ENCODE measurements at places on chromosomes 1 and 21.

GRCh38 chr1:47759936-47760629 is 237.1 kb downstream of the TRABD2B start:
- no peak for DNase-seq

DNA sequence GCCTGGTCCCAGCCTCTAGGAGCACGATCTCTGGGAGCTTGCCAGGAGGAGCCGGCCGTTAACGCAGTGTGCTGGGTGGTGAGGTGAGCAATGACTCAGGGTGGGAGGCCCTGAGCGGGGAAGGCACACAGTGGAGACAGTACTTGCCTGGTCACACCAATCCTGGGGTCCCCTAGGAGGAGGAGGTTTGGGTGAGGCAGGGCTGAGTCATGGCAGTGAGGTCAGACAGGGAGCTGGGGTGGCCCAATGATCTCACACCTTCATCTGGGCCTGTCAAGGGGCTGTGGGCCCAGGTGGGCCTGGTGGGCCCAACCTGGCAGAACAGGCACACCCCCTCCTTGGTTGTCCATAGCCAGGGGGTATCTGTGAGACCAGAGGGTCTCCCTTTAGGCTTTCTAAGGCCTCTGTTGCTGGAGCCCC is 8.6 kb upstream of the EDN2 start:
- no peak for DNase-seq

DNA sequence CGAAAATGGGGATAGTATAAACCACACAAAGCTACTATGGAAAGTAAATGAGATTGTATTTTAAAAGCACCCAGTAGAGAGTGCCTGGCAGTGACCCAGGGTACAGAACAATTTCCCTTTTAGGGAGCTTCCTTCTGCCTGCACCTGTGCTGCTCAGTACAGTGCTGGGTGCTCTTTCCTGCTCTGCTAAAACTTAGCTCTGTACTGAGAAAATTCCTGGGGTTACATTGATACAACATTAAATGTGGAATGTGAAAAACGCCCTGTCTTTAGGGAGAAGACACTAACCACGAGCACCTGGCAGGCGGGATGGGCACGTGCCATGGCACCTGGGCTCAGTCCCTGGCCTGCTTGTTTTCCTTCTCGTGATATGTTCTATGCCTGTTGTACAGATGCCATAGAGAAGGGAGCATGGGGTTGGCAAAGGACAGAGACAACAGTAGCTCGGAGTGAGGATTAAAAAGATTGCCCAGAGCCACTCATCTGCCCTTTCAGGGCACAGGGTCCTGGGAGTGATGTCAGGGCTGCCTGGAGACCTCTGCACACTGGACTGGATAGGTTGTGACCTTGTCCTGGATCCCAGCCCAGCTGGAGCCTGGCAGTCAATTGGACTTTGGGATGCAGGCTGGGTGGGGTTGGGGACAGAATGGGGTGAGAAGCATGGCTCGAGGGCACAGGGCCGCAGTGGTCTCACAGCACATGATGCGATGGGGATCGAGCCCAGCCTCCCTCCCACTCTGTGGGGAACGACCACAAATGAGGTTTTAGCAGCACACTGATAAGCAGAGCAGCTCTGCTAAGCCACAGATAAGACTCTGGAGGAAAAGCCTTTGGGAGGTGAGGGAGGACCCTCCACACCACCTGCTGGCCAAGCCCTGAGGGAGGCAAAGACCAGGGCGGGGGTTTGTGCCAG is 4.2 kb downstream of the SPATA46 start:
- no peak for DNase-seq

DNA sequence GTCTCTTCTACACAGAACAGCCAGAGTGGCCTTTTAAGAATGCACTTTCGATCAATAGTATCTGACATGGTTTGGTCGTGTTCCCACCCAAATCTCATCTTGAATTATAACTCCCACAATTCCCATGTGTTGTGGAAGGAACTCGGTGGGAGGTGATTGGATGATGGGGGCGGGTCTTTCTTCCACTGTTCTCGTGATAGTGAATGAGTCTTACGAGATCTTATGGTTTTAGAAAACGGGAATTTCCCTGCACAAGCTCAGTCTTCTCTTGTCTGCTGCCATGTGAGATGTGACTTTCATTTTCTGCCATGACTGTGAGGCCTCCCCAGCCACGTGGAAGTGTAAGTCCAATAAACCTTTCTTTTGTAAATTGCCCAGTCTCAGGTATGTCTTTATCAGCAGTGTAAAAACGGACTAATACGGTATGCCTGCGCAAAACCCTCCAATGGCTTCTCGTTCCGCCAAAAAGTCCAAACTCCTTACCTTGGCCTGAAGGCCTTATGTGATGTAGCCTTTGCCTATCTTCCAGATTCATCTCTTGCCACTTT is 23.0 kb upstream of the SMG7 start:
- DNase-seq: no peak

- DNase-seq: peak; percentile 66
These were observed 9.3 kb upstream of the SLX9 start for GRCh38 chr21:44930543-44930981.

DNA sequence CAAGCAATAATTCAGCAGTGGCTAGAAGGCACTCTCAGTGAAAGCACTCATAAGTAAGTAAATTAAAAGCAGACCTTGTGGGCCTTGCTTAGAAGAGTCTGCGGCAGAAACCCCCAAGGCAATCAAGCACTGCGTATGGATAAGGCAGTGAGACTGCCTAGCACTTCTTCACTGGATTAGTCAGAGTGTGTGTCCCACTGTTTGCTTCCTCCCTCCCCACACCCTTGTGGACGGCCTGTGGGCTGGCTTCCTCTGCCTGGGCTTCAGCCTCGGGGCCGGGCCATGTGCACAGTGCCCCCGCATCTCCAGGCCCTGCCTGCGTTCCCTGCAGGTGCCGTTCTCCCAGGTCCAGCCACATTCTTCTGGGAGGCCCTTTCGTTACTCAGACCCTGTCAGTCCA is 23.8 kb downstream of the AGT start:
- DNase-seq: no peak

GRCh38 chr1:39106801-39107327 is 80.7 kb downstream of the NDUFS5 start:
- DNase-seq: no peak

DNA sequence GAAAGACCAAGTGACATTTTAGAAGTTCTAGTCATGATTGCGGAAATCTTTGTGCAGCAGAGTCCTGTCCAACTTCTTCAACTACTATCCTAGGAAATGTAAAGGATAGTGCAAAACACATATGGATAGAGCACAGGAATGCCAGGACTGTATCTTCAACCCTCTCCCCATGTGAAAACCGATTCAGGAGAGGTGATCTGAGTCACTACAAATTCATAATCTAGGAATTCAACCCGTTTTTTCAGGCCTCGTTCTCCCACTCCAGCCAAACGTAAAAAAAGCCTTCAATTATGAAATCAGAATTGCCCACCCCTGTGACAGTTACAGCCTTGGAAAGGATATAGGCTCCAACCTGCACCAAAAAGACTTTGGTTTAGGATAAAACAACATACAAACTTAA is 52.9 kb upstream of the RGS1 start:
- no peak for DNase-seq

DNA sequence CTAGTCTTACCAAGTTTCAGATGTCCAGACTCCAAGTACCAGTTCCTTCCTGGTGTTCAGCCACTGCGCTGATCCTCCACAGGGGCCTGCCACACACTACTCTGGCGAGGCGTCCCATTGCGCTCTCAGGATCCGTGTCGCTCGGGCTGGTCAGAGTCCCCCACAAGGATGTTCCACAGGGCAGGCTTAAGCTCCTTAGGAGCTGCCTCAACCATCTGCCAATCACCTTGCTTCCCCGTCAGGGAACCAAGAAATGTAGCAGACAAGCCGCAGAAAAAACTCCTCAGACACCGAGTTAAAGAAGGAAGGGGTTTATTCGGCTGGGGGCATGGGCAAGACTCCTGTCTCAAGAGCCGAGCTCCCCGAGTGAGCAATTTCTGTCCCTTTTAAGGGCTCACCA is 9.8 kb downstream of the OR2W3 start:
- DNase-seq: no peak

DNA sequence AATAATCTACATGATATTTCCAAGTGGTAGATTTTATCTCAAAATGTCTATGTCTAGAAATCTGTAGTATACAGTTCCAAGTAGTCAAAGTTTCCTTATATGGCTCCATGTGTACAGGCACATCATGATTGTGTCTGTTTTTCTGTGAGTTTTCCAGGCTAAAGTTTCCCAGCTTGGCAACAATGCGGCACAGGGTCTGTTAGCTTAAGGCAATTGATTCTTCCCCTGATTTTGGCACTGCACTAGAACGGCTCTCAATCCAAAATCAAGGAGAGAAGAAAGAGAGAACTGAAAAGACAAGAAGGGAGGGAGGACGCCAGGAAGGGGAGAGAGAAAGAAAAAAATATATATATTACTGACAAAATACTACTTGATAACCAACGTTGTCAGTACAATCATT is 193.9 kb upstream of the SNX7 start:
- DNase-seq: no peak

DNA sequence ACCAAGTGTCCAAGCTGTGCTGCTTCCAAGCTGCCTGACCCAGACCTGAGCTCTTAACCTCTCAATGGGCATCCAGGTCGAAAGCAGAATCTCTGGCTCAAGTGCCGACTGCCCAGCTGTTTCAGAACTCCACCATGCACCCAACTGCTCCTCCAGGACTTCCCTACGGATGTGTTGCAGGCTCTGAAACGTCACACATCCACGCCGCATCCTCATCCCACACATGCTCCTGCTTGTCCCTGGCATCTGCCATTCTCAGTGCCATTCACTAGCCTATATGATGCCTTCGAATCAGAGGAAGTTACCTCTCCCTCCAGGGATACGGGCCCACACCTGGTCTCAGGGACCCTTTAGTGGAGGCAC is 11.2 kb downstream of the PDZK1IP1 start:
- DNase-seq: no peak

DNA sequence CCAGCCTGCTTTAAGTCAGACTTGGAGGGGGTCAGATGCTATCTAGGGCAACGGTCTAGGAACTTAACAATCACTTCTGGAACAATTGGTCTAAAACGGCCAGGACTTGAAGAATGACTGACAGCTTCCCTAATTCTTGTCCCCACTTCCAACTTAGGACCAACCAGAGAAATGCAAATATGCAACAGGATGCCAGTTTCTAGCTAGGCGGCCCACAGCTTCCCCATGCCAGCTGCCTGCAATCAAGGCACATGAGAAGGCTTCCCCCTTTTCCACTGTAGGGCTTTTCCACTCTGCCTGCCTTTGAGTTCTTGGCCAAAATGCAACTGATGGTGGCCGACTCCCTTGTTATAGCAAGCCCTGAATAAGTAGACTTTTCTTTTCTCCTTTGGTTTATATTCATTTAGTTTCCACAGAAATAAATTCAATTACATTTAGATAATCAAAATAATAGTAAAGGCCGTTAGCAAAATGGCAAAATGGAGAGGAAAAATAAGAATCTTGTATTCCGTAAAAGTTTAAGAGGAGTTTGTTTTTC is 80.9 kb downstream of the BACH1 start:
- no peak for DNase-seq

DNA sequence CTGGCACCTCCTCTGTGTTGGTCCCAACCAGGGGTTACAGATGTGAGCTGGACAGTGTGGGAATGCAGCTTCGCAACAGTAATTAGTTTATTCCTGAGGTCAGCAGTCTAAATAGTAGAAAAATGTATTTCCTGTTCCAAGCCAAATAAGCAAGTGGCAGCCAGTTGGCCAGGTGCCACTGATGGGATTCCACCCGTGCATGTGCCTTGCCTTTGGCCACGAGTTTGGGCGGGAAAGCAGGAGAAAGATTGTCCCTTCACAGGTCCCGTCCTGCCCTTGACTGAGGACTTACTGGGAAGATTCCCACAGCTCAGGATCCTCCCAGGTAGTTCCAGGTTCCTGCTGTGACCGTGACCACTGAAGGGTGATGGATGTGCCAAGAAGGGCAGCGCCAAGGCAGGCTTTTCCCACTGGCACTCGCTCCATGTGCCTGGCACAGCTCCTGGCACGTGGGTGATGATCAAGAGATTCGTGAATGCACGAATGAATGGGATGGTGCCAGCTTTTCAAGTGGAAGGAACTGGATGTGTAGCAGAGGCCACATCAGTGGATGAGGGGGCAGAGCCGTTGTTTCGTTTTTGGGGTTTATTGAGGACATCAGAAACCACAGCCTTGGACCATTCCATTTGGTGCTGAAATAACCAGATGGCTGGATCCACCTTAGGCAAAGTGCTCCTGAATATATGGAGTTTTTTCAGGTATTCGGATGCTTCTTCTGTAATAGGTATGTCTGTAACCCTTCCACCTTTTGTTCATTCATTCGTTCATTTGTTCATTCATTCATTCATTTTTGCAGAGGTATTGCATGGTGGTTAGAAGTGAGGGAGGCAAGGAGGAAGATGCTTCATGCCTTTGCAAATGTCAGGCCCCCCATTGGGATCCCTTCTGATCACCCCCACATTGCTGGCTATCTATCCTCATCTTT is 62.4 kb upstream of the WNT4 start:
- DNase-seq: no peak

DNA sequence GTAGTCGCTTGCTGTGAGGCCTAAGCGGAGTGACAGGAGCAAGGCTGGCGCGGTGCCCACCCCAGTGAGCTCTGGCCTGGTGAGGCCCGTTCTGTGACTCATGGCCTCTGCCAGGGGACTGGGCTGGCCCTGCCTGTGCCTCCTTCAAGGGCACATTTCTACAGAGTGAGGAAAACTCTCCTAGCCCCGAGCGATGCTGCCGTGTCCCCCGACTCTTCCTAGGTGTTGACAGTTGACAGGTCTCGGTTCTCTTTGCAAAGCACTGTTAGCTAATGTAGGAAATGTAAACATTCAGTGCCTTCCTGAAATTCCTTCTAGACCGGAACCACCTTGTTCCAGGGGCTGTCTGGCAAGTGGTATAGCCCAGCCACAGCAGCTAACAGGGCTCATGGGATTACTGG is 43.9 kb downstream of the ABCG1 start:
- no peak for DNase-seq

- DNase-seq: peak; percentile 37
These were observed 2.6 kb upstream of the TOR3A start for GRCh38 chr1:179079113-179079761.

GRCh38 chr1:27804791-27805190 is 25.8 kb upstream of the PPP1R8 start:
- peak; percentile 20 for DNase-seq

DNA sequence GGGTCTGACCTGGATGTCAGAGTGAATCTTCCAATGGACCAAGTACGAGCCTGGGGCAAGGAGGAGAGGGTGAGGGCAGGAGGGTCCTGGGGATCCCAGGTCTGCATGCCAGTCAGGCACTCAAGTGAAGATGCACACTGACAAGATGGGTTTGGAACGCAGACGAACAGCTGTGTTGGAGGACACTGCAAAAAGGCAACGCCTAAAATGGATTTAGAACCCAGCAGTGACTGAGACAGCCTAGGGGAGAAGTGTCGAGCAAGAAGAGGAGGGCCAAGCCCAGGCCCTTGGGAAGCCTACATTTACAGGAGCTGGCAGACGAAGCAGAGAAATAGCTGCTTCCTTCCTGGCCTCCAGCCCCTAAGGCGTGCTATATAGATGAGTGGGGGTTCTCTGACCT is 25.8 kb downstream of the NOL9 start:
- no peak for DNase-seq

- DNase-seq: no peak
These were observed 19.3 kb upstream of the UMODL1 start for GRCh38 chr21:42051788-42052187.

- DNase-seq: no peak
These were observed 6.6 kb upstream of the AZIN2 start for GRCh38 chr1:33074193-33074945.
